ENCODE measurements at places on chromosomes 16 and 17.

DNA sequence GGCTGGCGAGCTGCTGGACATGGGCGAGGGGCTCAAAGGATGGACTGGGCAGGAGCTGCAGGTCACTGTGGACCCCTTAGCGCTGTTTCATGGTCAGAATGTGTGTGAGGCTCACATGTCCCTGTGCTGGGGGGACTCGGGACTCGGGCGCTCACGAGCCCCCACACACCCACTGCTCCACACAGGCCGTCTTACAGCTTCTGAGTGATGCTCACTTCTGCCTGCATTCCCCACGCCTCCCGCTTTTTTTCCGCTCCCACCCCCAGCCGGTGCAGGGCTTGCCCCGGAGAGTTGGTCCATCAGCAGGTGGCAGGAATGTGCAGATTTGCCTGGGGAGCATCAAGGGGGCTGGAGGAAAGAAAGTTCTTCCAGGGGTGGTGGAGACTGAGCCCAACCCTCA is 20.2 kb upstream of the JPT2 start:
- DNase-seq: no peak

DNA sequence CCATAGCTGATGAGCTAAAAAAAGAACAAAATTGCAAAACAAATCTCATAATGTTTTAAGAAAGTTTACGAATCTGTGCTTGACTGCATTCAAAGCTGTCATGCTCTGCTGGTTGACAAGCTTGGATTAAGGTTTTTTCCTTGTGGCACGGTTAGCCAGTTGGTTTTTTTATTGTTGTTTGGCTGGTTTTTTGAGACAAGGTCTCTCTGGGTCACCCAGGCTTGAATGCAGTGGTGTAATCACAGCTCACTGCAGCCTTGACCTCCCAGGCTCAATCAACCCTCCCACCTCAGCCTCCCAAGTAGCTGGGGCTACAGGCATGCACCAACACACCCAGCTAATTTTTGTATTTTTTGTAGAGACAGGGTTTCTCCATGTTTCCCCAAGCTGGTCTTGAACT is 45.7 kb downstream of the PHKB start:
- DNase-seq: no peak

DNA sequence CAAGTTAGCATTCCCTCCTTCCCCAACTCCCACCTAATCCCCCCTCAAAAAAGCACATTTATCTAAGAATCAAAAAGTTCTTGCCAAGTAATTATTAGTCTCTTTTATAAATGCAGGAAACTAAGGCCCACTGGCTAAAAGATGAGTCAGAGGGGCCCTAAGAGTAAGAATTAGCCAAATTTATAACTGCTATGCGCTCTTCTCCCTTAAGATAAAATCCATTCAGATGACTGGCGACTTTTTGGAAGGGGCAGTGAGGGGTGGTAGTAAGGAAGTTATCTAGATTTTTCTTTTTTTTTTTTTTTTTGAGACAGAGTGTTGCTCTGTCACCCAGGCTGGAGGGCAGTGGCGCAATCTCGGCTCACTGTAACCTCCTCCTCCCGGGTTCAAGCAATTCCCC is 17.1 kb downstream of the ZNF652 start:
- no peak for DNase-seq

GRCh38 chr16:25140459-25140858 is 28.9 kb downstream of the LCMT1 start:
- no peak for DNase-seq

DNA sequence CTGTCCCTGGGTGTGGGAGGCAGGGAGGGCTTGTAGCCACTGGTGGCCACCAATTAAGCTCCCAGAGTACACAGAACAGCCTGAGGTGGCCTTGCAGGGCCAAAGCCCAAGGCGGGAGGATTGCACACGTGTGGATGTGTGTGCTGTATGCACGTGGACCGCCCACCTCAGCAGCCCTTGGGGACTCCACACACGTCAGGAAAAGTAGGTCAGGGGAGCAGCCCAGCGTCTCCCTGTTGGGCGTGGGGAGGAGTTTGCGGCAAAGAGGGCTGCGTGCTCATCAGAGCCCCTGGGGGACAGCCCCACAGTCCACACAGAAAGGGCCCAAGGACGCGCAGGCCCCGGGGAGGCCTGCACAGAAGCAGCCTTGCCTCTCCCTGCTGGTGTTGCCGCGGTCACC is 19.6 kb downstream of the SBK1 start:
- no peak for DNase-seq

GRCh38 chr16:35730251-35730650 is 2270.8 kb downstream of the TP53TG3F start:
- DNase-seq: no peak

- no peak for DNase-seq
Measured at GRCh38 chr16:82594114-82594513, 32.7 kb upstream of the CDH13 start.

GRCh38 chr17:68706356-68706920 is 105.3 kb upstream of the FAM20A start:
- no peak for DNase-seq

DNA sequence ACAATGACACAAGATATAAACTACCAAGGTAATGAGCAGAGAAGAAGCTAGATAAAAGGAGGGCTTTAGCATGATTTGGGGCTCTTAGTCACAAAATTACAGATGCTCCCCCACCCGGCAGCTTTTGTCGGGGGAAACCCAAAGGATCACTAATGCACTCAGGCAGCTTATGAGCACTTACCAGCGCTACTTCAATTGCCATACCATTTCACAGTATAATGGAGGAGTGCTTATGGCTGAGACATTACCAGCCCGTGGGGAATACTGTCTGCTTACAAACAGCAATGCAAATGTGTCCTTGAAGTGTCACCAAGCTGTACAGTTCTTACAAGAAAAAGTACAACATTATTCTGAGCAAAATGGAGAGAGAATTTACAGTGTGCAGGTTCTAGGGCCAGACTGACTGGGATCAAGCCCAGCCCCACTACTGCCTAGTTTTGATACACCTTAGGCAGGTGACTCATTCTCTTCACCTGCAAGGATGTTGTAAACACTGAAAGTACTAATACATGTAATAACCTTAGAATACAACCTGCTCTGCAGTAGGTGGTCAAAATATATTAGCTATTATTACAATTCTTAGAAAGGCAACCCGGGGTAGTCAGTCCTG is 16.3 kb downstream of the ANKFY1 start:
- DNase-seq: no peak

GRCh38 chr17:64130559-64131001 is 636 bp upstream of the ERN1 start:
- no peak for DNase-seq

DNA sequence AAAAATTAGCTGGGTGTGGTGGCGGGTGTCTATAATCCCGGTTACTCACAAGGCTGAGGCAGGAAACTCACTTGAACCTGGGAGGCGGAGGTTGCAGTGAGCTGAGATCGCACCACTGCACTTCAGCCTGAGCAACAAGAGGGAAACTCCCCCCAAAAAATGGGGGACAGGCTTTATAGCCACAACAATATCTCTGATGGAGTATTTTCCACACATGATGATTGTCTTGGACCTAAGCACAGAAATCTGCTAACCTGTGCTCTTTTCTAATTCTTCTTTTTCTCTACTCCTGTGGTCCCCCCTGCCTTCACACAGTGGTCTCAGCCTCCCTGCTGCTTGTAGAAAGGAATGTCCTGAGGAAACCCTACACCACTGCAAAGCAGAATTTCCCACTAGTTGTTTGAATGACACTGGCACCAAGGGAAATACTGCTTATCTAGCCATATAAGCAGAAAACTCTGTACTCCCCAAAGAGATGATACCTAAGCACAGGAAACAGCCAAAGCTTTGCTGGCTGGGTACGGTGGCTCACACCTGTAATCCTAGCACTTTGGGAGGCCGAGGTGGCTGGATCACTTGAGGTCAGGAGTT is 117.6 kb downstream of the USP31 start:
- no peak for DNase-seq

DNA sequence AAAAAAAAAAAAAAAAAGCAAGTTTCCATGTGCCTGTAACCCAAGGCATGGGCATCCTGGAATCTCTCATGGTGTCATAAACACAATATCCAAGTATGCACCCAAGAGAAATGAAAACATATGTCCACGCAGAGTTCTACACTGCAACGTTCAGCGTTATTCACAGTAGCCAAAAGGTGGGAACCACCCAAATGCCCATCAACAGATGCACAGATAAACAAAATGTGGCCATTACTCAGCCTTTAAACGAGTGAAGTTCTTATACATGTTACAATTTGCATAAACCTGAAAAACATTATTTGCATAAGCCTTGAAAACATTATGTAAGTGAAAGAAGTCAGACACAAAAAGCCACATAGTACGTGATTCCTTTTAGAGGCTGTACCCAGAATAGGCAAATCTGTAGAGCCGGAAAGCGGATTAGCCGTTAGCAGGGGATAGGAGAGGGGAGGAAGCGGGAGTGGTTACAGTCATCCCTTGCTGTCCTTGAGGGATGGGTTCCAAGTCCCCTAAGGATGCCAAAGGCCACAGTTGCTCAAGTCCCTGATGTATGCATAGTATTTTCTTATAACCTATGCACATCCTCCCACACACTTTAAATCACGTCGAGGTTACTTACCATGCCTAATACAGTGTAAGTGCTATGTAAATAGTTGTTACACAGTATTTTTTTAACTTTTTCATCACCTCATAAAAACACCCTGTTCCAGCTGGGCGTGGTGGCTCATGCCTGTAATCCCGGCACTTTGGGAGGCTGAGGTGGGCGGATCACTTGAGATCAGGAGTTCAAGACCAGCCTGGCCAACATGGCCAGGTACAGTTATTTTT is 47.3 kb upstream of the DNAH17 start:
- DNase-seq: no peak

- peak; percentile 62 for DNase-seq
Measured at GRCh38 chr17:72592242-72592966, 471.6 kb downstream of the SOX9 start.

DNA sequence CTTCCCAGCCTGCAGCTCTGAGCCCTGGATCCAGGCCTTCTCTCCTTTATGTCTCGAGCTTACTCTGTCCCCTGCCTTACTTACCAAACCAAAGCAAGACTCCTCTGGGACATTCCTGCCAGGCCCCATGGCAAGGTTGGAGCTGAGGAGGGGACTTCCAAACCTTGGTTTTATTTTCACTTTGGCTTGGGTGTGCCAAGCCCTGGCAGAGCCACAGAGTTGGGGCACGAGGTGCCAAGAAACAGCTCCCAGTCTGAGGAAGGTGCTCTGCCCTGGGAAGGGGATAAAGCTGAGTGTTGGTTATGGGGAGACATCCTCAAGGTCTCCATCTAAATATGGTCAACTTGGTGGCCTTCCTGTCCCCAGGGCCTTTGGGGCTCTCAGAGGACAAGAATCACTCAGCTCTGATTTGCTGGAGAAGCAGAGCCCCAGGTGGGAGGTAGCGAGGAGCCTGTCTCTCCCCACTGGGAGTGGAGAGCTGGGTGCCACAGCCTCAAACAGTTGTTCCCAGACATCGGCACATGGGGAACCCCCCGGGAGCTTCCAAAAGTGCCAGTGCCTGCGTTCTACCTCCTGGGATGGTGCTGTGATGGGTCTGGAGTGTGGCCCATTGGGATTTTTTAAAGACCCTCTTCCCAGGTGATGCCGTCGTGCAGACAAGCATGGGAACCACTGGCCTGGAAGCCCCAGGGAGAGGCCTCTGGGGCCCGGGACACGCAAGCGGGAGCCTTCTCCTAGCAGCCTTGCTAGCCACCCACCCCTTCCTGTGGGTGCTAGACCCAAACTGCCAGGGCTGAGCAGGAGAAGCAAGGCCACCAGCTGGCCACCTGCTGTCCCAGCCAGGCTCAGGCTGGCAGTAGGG is 10.3 kb downstream of the NLRC5 start:
- no peak for DNase-seq

DNA sequence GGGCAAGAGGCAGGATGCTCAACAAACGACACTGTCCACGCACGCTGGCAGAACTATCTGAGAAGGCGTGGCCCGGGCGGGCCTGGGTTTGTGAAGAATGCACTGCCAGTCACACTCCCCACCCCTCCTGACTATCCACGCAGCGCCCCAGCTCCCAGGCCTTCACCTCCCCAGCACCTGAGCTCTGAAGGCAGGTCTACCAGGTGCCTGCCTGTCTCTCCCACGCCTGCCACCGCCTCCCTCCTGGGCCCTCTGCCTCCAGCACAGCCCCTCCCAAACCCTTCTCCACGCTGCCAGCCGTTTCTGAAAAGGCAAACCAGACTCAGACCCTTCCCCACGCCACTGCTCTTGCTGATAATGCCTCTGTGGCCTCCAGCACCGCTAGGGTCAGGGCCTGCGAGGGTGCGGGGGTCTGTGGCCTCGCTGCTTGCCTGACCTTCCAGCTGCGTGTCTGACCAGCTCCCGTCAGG is 11.6 kb downstream of the MYBBP1A start:
- DNase-seq: no peak

DNA sequence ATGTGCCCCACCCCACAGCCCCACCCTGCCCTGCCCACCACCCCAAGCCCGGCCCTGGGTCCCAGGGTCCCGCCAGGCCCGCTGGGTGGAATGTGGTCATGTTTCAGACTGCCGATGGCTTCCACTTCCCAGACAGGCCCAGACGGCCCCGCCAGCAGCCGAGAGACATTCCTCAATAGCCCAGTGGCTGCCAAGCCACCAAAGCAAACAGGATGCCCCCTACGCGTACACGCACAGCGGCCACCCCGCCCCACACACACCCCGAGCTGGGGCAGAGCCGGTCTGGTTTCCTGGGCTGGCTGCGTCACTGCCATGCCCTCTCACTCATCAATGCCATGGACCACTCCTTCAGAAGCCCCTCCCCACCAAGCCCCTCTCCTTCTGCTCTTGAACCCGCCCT is 1.2 kb upstream of the KRT17 start:
- DNase-seq: no peak

DNA sequence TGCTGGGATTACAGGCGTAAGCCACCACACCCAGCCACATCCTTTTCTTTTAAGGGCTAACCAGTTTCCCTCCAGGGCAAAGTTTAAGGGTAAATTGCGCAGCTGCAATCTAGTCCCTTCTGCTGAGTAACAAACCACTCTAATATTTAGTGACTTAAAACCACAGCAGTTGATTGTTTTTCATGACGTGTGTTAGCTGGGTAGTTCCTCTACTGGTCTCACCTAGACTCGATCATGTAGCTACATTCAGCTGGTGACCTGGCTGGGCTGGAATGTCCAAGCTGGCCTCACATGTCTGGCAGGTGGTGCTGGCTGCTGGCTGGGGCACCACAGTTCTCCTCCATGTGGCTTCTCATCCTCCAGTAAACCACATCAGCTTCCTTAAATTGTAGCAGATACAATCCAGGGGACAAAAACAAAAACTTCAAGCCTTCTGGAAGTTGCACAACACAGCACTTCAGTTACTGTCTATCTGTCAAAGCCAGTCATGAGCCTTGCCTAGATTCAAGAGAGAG is 75.5 kb downstream of the GPRC5B start:
- no peak for DNase-seq

All from DMS 273 treated with DMSO at 0.1 percent for 48 hours (cell line).